ENCODE measurements at places on chromosomes 5 and 9. TPM values are rescaled to one million over a fixed set of nuclear protein-coding genes. Genes with fewer than 3 reads are reported as not detected.

- no peak for DNase-seq
These were observed 57.8 kb downstream of the ANKH start for GRCh38 chr5:14813747-14814146.

DNA sequence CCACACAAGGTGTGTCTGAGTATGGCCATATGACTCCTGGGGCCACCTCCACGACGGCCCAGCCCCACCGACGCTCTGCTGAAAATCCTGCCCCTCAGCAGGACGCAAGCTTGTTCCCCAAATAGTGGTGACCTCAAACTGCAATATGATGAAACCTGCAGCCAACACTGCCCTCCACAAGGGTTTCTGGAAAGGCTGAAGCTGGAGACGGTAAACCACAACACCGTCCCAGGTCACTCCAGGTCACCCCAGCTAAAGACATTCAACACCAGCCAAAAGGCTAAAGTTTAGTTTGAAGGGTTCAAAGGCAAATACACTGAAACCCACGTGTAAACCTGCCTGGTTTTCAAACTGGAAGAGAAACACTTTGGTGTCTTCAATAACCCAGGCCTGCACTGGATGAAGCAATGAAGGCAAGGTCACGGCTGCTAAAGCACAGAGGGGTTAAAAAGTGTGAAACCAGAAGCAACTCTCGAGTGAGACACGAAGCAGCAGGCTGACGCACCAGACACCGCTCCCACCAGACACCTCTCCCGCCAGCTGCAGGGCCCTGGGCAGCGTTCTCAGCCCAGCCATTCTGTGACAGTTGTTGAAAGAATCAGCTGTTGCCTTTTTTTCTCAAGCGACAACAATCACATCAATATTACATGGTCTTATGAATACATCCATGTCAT lies 1.8 kb upstream of the LHX3 start:
- DNase-seq, result no peak

The CCDC192 gene
- not detected for total RNA-seq

The PLEKHG4B gene
- not detected for total RNA-seq

DNA sequence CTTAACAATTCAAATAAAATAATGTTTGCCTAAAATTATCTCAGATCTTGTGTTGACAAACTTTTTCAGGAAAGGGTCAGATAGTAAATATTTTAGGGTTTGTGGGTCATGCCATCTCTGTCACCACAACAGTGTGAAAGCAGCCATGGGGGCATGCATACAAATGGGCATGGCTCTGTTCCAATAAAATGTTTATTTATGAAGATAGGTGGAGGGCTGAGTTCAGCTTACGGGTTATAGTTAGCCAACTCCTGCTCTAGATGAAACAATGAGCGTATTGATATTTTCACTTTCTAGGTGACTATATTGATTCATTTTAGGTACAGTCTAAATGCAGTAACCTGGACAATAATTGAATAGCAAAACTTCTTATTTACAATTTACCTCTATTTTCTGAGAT lies 533.8 kb upstream of the CLINT1 start:
- no peak for DNase-seq

DNA sequence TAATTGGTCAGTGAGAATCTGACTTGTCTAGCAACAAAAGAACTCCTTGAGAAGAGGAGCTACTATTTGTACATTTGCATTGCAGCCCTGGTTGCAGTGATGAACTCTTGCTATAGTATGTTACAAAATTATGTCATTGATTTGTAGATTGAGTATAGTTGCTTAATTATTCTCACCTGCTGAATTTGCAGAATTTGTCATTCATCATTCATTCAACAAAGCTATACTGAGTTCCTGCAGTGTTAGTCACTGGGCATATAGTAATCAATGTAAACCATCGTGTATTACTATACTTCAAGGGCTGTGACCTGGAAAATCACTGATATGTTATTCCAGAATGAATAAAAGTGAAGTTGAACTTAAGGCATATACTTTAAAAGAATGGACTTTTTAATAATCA lies 50.1 kb downstream of the SLC1A3 start:
- no peak for DNase-seq

DNA sequence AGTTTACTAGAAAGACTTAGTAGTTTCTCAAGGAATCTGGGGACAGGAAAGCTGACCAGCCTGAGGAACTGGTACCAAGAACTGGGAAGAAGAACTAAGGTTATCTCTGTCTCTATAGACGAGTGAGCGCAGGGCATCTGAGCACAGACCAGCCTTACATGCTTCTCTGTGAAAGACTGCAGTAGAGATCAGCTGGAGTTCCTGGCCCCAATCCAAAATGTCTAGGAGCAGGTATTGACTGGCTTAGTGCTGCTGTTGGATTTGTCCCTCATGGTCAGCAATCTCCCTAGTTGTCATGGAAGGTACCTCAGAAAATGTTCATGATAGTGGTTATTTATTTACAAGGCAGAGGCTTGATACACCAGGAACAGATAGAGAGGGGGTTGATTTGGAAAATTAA lies 13.3 kb downstream of the NUP214 start:
- DNase-seq, result no peak

DNA sequence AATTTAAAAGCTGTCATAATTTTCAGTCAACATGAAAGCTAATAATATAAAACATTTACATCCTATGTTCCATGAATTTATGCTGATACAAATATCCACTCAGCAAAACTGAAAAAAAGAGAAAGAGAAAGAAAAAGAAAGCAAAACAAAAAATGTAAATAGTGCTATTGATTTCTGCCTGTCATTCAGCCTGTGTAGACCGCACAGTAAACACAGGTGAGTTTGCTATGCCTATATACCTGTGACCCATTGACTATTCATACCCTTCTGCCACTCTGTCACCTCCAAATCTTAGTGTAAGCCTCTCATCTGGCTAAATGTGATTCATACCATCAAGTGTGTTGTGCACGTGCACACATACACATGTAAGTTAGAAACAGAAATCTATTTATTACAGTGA lies 359.0 kb upstream of the RORB start:
- DNase-seq, result no peak

- DNase-seq, result no peak
These were observed 14.1 kb upstream of the LRRC19 start for GRCh38 chr9:27019589-27019988.

The OR1L1 gene
- total RNA-seq, result not detected

- DNase-seq, result no peak
These were observed 223.3 kb downstream of the DIRAS2 start for GRCh38 chr9:90419221-90419851.

The CDH6 gene
- total RNA-seq, result not detected

DNA sequence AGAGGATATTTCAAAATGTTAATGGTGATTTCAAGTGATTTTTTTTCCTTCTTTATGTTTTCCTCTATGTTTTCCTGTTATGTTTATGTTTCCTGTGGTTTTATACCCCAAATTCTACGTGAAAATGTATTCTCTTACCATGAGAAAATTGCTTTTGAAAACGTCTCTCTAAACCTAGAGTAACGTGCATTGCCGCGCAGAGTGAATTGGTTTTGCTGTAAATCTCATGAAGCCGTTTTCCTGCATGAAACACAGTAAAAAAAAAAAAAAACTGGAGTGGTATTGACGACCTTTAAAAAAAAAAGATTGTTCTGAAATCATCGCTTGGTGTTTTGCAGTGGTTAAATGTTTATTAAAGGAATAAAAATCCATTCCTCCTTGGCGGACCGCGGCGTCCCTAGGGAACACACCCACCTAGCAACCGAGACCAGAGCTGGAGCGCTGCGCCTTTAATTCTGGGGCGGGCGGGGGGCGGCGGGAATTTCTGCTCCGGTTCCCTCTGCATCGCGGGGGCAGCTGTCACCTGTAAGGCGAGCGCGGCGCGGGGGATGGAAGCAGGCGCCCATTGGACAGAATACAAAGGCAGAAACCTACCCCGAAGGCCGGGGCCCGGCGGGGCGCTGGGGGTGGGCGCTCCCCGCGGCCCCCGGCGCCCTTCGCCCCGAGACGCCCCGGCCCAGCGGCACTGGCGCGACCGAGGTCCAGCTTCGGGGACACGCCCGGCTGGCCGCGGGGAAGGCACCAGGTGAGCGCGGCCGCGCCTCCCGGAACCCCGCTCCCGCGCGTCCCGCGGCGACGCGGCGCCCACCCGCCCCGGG lies at the start of gene SOWAHA:
SOWAHA (plus strand) TSS at position 522 of the 818 bp plus-strand sequence. CDS start 320 bp downstream, outside the sequence.
- DNase-seq, result peak; percentile 71

DNA sequence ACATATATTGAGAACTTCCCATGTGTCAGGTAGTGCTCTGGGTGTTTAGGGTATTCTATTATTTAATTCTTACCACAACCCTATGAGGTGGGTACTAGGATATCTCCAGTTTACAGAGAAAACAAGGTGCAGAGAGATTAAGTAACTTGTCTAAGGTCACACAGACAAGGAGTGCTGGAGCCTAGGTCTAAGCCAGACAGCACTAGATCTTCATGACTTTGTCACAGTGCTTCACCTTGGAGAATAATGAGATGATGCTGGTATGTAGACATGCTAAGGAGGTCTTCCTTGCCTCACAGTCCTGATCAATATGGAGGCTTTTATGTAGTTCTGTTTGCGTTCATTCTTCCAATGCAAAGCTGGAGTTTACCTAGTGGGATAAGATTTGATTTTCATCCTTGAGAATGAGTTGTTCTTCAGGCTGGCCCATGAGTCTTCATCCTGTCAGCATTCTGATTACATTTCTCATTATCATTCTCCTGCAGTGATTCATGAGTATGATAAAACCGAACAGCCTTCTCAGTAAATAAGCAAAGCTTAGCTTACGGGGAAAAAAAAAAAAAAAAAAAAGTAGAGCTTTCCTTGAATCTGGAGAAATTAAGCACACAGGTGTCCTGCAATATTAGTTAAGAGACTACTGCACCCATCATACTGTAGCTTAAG lies 176.3 kb downstream of the C9orf152 start:
- DNase-seq, result no peak

DNA sequence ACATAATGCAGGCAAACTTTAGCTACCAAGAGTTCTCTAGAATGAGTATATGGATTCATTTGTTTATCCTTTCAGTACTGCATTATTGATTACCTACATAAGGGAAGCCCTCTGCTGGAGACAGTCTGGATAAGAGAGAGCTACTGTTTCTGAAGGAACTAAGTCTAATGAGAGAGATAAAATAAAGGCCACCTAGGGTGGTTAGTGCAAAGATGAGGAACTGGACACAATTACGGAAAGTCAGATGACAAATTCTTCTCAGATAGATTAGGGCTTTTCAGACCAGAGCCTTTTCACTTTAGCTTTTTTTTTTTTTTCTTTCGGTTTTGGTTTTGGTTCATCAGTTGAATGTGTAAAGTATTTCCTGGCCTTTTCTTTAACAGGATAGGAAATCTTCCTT lies 31.3 kb downstream of the ISOC1 start:
- peak; percentile 59 for DNase-seq
